ENCODE measurements at places on chromosomes 1 and 21.

DNA sequence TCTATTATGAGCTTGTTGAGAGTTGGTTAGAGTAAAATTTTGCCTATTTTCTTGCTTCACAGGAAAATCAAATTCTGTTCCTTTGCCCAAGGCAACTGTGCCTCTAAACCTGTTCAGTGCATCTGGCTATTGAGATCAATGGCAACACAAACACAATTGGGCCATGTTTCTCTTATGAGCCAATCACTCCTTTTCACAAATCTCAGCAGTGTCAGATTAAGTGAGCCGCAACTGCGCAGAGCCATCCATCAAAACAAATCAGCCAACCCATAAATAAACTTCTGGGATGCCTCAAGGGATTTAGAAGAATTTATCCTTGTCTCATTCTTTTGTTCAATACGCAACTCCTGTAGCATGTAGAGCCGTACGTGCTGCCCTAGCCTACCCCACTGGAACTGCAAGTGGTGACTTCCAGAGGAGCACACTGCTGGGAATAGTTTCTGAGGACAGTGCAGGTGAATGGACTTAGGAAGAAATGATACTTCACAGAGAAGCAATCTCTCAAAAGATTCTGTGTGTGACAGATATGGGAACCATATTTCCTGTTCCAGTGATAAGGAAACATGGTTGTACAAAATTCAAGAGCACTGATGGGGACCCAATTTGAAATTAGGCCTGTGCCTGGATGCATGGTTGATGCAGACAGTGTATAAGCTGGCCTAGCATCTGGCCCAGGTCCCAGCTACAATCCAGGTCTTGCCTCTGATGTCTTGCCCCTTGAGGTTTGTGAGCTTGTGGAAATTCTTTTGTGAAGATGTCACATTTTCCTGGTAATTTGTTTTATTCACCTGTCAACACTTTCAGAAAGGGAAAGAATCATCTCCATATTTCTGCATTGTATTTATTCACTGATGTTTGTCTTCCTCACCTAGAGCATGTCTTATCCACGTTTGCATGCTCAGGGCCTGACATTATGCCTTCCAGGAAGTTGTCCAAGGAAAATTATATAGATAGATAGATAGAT, 166.2 kb downstream of the URB2 start:
- DNase-seq: no peak

GRCh38 chr1:235724730-235725129, 75.1 kb upstream of the GNG4 start:
- DNase-seq: no peak

- no peak for DNase-seq
Measured at GRCh38 chr21:44377922-44378645, 24.7 kb downstream of the TRPM2 start.

GRCh38 chr1:43271186-43272118, 1.7 kb downstream of the TMEM125 start:
- DNase-seq: no peak

DNA sequence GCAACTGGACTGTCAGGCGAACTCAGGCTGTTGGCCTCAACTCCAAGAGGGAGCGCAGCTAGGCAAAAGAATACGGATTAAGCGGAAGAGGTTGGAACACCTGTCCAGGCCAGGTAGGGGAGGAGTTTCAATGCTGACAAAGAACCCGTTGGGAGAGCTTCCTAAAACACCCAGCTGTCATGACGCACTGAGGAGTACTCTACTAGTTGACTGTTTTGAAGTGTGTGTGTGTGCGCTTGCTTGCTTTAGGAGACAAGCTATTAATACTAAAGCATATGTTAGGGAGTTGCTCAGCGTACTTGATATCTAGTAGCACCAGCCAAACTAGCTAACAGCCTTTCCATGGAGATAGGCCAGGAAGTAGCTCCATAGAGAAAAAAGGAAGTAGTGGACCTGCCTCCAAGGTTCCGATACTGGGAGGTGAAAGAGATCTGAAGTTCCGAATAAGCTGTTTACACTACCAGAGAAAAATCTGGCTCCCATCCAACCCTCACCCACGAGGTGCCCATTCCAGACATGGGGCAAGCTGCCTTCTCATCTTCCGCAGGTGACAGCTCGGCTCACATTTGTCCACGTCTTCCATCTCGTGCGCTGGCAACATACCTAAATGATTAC, 974 bp upstream of the FNBP1L start:
- peak; percentile 12 for DNase-seq

- DNase-seq: peak; percentile 48
Measured at GRCh38 chr1:46300673-46301405, 2.6 kb downstream of the LRRC41 start.

- peak; percentile 83 for DNase-seq
Measured at GRCh38 chr1:58652651-58653184, 47.1 kb downstream of the MYSM1 start.

- no peak for DNase-seq
Measured at GRCh38 chr1:81437649-81438048, 363.1 kb upstream of the ADGRL2 start.

- DNase-seq: no peak
Measured at GRCh38 chr1:241837901-241838300, 10.1 kb upstream of the EXO1 start.

GRCh38 chr1:59285691-59286090, 11.2 kb upstream of the FGGY start:
- no peak for DNase-seq

DNA sequence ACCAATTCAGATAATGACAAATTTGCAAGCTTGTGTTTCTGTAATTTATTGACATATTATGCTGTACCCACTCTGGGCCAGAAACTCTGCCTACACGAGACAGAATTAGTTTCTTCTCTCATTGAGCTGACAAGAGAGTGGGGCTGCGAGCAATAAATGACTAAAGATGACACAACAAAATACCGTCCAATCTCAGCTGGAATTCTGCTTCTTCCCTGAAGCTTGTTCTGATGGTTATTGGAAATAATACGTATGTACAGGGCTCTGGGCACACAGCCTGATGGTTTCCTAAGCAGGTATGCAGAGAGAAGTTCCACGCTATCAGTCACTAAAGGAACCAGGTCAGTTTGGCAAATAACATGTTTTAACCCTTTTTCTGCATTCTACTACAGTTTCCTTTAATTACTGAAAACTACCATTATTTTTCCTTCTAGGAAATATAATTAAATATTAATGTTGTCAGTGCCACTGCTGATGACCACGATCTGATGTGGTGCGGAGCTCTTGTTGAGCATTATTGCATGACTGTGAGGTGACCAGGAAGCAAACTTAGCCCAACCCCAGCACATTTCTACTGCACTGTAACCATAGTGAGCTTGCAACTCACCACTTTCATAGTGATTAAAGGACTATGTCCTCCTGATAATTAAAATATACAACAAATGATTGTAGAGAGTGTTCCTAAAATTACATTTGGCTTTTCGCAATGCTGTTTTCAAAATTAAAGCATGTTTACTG, 221.4 kb upstream of the L1TD1 start:
- DNase-seq: no peak

GRCh38 chr1:164700683-164701082, 141.7 kb downstream of the PBX1 start:
- no peak for DNase-seq

GRCh38 chr21:17529648-17530047, 16.8 kb downstream of the CXADR start:
- DNase-seq: no peak

GRCh38 chr1:46490406-46490655, 695 bp downstream of the DMBX1 start:
- DNase-seq: no peak

DNA sequence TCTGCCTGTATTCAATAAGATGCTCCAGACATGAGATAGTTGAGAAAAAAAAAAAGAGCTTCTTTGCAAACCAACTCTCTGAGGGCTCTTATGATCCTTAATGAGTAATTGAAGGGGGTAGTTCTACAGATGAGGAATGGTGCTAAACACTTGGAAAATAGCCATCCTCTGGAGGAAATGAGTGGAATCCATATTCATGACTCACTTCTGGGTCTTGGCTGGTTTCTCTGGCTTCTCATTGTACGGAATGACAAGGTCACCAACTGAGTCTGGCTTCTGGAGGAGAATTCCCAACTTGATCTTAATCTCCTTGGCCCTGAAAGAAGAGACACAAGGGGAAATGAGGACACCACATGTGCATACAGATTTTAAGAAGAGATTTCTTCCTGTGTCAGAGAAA, 34.7 kb downstream of the RGS5 start:
- peak; percentile 97 for DNase-seq

- DNase-seq: peak; percentile 30
Measured at GRCh38 chr1:25800703-25801377, 847 bp downstream of the SELENON start.

- no peak for DNase-seq
Measured at GRCh38 chr1:235888119-235888643, 21.5 kb upstream of the LYST start.

DNA sequence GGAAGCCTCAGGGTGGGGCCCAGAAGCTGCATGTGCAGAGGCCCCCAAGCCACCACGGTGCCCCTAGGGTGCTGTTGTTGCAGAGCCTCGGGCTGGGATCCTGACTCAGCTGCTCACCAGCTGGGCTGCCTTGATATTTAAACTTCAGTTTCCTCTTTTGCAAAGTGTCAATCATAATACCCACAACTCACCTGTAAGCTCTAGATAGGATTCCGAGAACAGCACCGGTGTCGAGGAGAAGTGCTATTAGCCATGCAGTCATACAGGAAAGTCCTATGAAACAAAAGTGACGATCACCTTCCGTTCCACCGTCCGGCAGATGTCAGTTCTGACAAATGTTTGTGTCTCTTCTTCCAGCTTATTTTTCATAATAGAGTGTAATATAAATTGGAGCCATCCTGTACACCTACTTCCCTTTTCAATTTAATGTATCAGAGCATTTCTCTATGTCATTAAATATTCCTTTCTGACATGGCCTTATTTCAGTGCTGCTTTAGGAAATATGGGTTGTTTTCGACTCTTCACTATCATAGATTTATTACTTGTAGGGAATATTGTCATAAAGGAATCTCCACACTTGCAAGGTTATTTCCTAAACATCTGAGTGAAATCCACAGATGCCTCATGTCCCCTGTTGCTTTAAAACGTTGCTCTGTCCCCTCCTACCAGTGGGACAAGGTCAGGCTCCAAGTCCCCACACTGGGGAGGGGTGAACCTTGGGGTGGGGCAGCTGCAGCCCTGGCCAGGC, 100.8 kb downstream of the SIK1 start:
- no peak for DNase-seq

- no peak for DNase-seq
Measured at GRCh38 chr1:70146488-70146887, 58.9 kb downstream of the LRRC40 start.

- peak; percentile 12 for DNase-seq
Measured at GRCh38 chr1:113074237-113074636, 1.2 kb downstream of the LRIG2 start.

DNA sequence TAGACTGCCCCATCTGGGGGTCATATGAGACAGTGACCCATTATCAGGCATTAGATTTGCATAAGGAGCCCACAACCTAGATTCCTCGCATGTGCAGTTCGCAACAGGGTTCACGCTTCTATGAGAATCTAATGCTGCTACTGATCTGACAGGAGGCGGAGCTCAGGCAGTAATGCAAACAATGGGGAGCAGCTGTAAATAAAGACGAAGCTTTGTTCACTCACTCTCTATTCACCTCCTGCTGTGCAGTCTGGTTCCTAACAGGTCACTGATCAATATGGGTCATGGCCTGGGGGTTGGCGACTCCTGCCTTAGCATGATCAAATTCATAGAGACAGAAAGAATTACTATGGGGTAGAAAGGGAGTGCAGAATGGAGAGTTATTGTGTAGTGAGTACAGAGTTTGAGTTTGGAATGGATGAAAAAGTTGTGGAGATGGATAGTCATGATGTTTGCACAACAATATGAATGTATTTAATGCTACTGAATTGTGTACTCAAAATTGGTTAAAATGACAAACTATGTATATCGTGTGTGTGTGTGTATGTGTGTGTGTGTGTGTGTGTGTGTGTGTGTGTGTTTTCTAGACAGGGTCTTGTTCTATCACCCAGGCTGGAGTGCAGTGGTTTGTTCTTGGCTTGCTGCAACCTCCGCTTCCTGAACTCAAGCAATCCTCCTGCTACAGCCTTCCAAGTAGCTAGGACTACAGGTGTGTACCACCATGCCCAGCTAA, 42.2 kb downstream of the BTF3L4 start:
- DNase-seq: no peak

GRCh38 chr1:245770156-245770555, 615.4 kb downstream of the KIF26B start:
- no peak for DNase-seq

DNA sequence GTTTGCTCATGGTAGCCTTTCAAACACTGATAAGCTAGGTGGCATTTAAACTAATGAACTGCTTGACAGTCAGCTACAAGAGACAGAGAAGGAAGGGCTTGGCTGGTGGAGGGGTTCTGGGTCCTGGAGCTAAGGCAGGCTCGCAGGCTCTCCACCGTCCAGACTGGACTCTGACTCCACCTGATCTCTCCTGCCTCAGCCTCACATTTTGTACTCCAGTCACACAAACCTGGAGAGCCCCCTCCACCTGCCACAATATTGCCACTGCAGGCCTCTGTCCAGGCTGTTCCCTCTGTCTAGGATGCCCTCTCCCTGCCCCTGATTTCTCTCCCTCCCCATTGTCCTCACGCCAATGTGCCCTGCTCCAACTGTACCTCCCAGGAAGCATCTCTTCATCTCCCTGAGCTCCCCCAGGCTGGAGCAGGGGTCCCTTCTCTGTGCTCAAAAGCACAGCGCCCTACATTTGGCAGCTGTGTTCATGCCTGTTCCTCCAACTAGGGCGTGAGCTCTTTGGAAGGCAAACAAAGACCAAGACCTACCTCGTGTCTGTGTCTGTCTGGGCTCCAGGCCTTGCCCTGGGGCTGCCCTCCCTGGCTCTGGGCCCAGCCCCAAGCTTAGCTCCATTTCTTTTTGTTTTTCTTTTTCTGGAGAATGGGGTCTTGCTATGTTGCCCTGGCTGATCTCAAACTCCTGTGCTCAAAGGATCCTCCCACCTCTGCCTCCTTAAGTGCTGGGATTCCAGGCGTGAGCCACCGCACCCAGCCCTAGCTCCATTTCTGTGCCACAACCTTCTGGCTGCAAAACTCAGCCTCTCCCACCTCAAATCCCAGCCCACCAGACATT, 2.9 kb downstream of the TIE1 start:
- no peak for DNase-seq

GRCh38 chr1:51310871-51311613, 19.3 kb downstream of the TTC39A start:
- no peak for DNase-seq

DNA sequence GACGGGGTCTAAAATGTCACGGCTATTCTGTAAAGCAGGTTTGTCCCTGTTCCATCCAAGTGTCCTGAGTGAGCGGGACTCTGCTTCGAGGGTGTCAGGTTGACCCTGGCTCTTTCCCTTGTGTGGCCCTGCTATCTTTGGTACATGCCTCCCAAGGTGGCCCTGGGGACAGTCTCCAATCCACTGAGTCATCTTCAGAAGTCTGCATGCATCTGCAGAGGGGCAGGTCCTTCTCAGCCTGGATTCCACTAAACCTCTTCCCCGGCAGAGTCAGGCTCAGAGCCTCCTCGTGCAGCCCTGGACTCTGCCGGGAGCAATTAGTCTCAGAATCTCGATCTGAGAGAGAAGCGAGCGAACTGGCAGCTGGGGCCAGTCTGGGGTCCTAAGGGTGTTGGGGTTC, 50.1 kb upstream of the KCNJ15 start:
- DNase-seq: no peak
